AG20443 (cell line): ENCODE measurements at places on chromosomes 11 and 22.

GRCh38 chr11:117009905-117010605 is 88.2 kb downstream of the SIK3 start:
- peak; percentile 7 for DNase-seq

GRCh38 chr11:22670830-22671229 is 4.4 kb downstream of the GAS2 start:
- no peak for DNase-seq

GRCh38 chr11:1025410-1026162 is 10.9 kb downstream of the MUC6 start:
- DNase-seq: no peak

- no peak for DNase-seq
Observed at GRCh38 chr11:3124821-3125220, 40.3 kb downstream of the OSBPL5 start.

- DNase-seq: no peak
Observed at GRCh38 chr11:57983191-57983590, 40.5 kb upstream of the OR9Q1 start.
